ENCODE measurements at places on chromosomes 3 and 15. TPM values are rescaled to one million over a fixed set of nuclear protein-coding genes. Genes with fewer than 3 reads are reported as not detected.

DNA sequence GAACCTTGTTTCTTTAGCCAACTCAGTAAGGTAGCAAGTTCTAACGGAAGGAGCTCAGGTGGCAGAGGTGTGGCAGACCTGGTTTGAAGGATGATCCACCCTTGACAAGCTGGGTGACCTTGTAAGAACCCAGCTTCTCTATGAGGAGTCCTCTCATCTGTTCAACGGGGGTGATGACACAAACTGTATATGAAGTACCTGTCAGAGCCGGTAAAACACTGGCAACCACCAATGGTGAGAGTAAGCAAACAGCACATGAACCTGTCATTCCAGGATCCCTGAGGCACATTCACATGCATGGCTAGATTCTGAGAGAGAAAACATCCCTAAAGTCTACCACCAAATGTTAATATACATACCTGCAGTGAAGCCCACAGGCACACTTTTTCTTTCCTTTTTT, 2.4 kb downstream of the SCAP start:
- DNase-seq: no peak

DNA sequence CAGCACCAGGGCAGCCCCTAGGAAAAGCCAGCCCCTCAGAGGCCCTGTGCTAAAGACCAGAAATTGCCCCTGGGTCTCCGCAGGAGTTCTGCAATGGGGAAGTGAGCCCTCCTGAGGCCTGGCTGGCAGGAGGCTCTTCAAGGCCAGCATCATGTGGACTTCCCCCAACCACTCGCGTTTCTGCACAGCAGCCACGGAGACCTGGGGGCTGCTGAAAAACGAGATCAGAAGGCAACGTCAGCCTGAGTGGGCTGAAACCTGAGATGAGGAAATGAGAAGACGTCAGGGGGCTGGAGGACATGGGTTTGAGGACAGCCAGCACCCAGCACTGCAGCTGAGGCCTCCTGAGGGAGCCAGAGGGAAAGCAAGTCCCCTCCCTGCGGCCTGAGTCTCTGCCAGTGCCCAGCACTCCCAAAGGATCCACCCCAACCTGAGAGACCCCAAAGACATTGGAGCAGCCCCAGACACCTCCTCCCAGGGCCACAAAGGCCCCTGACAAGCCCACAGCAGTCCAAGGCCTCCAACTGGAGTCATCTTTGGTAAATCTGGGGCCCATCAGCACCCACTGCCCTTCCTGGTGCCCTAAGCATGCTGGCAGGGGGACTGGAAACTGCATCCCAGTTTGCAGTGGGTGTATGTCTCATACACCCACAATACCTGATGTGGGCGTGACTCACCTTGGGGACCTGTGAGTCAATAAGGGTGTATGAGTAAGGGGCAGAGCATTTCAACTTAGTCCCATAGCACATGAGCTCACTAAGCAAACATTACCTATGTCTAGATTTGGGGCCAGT, 29.2 kb upstream of the CYP11A1 start:
- no peak for DNase-seq

DNA sequence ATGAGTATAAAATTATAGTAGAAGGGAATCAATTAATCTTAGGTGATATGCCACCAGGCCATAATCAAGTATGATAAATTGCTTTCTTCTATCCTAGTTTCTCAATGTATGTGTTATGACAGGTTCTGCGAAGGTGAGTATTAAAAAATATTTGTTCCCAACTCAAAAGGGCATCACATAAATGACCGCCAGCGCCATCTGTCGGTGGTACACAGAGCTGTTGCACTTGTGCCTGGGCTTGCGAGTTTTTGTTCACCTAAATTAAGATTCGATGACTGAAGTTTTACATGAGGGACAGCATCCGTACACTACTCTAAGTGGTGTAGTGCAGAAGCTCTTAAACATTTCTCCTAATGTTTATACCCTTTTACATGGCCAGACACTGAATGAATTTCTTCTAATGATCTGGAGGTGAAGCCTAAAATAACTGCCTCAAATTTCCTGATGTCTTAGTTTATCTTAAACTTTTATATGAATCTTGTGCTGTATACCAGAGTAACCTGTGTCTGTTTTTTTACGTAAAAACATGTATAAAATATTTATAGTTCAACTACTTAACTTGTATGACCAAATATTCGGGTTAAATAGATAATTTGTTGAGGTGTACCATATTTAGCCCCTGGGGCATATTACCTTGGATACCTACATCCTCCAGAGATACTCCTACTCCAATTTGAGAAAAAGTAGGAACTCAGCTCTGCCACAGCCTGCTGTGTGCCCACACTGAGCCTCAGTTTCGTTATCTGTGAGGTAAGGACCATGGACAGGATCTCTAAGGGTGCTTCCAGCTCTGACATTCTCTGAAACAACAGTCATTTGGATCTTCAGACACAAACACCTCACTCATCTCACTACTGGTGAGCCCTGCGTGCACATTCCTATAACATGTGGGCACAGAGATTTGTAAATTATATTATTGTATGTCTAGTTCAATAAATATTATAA, 365.6 kb downstream of the MAGI1 start:
- no peak for DNase-seq

- DNase-seq: no peak
Observed at GRCh38 chr3:167783781-167784180, 48.3 kb downstream of the SERPINI1 start.

DNA sequence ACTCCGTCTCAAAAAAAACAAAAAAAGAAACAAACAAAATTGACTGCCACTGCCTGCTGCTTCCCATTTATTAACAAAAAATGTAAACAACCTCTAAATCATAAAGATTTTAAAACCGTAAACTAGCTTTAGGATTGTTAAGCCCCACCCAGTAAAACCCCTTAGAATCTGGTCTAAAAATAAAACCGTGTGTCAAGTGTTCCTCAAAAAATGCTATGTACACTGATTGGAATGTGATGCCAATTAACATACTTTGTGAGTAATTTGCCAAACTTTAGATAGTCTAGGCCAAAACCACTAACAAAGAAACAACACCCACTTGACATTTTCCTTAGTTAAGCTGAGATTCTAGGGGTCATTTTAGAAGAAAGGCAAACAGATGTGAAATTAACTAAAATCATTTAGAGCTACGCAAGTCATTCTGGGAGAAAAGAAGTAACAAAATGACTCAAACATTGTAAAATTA, 5.3 kb downstream of the RAF1 start:
- no peak for DNase-seq

GRCh38 chr15:25862472-25863110, 536 bp downstream of the ATP10A start:
- DNase-seq: peak; percentile 90

- no peak for DNase-seq
Observed at GRCh38 chr15:38091078-38091645, 156.7 kb downstream of the TMCO5A start.

- no peak for DNase-seq
Observed at GRCh38 chr3:123284399-123285010, 82.8 kb downstream of the SEC22A start.

- DNase-seq: no peak
Observed at GRCh38 chr3:51982352-51982837, 940 bp upstream of the ACY1 start.

DNA sequence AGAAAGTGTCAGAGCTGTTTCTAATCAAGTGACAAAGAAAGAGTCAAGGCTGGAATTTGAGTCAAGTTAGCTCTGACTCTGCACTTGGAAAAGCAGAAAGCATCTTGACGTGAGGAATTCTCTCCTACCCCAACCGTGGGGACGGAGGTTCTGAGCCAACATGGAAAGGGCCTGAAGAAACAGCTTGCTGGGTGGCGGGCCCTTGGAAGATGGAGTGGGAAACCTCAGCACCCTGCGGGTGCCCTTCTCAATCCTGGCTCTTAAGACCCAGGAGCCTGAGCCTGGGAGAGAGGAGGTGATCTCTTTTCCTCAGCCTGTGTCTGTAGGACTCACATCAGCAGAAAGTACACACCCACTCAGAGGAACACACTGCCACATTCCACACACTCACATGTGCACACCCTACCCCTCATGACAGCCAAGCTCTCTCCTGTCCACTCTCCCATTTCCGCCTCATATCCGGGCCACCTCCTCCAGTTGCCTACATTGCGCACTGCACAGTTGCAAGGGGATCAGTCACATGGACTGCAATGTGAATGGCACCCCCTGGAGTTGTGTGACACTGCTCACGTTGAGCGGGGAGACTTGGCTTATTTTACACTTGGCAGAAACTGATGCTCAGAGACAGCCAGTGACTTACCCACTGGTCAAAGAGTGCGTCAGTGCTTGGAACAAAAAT, 101.5 kb upstream of the SLC6A6 start:
- DNase-seq: no peak

GRCh38 chr3:190701096-190701532, 161.4 kb downstream of the GMNC start:
- no peak for DNase-seq

SLC15A2 gene
- 0.92 TPM for total RNA-seq

GRAMD1C gene
- total RNA-seq: 2.3 TPM

TTLL13 gene
- total RNA-seq: not detected

KLF15 gene
- 1.8 TPM for total RNA-seq

COX17 gene
- 19.9 TPM for total RNA-seq

BUB1B gene
- 7.4 TPM for total RNA-seq

IL12A gene
- 1.9 TPM for total RNA-seq

Measured in chondrocyte (in vitro differentiated cells).